ENCODE measurements at places on chromosomes 6 and 20. TPM values are rescaled to one million over a fixed set of nuclear protein-coding genes. Genes with fewer than 3 reads are reported as not detected.

Gene SDC4
- 99.1 TPM for total RNA-seq

Gene SLC16A10
- 0.24 TPM for total RNA-seq

Gene CST4
- not detected for total RNA-seq

DNA sequence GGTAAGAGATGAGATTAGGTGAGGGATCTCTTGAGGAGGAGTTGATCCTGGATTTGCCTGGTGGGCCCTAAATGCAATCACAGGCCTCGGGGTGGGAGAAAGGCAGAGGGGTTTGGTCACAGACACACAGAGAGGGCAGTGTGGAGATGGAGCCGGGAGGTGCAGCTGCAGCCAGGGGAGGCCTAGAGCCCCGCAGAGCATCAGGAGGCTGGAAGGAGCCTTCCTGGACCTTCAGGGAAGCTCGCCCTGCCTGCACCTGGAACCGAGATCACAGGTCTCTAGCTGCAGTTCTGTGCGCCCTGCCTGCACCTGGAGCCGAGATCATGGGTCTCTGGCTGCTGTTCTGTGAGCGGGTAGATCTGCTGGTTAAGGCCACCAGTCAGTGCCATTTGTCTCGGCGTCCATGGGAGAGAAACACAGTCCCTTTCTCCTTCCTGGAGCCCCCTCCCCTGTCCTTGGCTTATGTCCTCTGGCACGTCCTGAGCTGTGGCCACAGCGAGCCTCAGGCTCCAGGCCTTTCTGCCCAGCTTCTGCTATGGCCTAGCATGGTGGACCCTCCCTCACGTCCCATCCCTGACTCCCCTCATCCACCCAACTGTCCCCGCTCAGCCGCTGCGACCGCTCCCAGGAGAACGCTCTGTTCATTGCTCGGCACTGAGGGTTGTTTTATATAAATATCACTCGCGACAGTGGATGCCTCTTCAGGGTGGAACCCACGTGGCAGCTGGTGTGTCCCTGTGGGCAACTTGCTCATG lies 112.0 kb downstream of the DACT2 start:
- no peak for ATAC-seq

DNA sequence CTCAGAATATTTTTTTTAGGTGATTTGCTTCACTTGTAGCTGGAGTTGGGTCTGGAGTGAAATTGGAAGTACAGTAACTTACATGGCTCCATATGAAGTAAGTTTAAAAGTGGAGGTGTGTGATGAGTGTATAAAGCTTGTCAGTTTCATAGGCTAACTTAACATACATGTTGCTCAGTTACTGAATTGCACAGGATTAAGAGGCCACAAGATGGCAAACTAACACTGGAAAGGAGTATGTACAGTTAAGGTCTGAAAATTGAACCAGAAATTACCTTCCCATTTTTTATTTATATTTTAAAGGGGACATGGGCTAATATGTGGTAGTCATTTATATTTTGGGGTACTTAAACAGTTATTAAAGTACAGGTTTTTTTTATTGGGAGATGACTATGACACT lies 45.3 kb upstream of the SMIM8 start:
- peak; percentile 52 for ATAC-seq

GRCh38 chr6:113065611-113066010 lies 718.5 kb downstream of the RFPL4B start:
- ATAC-seq = no peak

DNA sequence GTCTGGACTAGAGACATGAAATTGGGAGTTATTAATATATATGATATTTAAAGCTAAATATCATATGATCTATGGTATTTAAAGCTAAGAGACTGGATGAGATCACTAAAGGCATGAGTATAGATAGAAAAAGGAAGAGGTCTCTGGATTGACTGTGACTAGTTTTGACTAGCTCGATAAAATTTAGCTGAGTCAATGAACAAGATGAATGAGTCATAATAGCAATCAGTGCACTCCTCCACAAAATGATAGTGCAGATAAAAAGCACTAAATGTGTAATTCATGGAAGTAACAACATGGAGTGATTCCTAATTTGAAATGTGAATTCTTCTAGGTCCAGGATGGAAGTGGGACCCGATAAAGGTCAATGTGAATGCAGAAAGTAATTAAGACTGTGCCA lies 127.4 kb downstream of the PFDN4 start:
- no peak for ATAC-seq
